ENCODE measurements at places on chromosomes 1 and 21.

DNA sequence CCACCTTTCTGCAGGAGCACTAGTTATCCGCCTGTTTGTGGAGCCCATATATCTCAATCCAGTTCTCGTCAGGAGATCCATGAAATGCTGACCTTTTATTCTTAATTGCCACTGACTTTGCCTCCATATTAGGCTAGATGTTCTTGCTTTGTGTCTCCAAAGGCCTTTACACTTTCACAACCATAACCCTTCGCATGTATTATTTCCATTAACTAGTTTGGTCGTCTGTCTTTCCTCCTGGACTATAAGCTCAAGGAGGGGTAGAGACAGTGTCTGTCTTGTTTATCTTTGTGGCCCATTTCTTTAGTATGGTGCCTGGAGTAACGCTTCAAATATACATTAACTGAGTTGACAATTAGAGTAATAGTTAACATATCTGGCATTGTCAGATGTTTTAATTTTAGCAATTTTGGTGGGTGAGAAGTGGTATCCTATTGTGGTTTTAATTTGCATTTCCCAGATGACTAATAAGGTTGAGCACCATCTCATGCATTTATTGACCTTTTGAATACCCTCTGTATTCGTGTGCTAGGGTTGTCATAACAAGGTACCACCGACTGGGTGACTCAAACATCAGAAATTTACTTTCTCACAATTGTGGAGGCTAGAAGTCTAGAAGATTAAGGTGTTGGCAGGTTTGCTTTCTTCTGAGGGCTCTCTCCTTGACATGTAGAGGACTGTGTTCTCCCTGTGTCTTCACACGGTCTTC, 21.7 kb upstream of the IL12RB2 start:
- no peak for DNase-seq

DNA sequence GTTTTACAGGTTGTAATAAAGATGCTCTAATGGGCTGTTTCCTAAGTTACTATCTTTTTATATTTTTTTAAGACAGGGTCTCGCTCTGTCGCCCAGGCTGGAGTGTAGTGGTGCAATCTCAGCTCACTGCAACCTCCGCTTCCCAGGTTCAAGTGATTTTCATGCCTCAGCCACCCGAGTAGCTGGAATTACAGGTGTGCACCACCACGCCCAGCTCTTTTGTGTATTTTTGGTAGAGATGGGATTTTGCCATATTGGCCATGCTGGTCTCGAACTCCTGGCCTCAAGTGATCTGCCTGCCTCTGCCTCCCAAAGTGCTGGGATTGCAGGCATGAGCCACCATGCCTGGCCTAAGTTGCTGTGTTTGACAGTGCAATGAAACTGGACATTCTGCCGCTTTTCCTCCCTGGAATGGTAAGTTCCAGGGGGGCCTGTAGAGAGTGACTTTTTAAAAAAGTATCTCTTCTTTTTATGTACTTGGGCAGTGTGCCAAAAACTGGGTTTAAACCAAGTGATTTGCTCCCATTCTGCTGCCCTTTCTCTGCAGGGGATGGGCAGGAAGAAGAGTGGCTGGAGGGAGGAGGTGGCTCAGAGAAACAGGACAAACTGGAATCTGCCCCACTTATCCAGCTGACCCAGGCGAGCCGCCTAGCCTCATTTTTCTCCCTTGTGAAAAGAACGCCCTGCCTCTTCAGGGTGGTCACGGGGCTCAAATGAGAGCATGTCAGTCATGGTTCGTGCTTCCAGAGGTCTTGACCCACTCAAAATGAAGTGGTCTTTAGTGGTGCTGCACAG, 2.3 kb downstream of the SLC37A1 start:
- peak; percentile 90 for DNase-seq

DNA sequence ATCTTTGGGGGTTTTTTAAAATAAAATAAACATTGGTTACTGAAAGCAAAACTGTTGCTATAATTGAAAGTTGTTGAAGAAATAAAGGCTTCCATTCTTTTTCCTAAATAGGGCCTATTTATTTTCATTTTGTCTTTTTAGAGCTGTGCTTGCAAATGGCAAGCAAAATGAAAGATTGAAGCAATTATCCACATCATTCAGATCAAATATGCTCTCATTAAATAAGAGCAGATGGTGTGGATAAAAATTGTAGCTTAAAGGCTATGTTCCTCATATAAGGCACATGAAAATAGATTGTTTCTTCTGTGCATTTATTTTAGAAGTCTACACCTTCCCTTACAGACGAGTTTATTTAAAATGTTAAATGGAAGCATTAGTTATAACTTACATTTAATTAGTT, 1317.7 kb downstream of the MRPL39 start:
- no peak for DNase-seq

DNA sequence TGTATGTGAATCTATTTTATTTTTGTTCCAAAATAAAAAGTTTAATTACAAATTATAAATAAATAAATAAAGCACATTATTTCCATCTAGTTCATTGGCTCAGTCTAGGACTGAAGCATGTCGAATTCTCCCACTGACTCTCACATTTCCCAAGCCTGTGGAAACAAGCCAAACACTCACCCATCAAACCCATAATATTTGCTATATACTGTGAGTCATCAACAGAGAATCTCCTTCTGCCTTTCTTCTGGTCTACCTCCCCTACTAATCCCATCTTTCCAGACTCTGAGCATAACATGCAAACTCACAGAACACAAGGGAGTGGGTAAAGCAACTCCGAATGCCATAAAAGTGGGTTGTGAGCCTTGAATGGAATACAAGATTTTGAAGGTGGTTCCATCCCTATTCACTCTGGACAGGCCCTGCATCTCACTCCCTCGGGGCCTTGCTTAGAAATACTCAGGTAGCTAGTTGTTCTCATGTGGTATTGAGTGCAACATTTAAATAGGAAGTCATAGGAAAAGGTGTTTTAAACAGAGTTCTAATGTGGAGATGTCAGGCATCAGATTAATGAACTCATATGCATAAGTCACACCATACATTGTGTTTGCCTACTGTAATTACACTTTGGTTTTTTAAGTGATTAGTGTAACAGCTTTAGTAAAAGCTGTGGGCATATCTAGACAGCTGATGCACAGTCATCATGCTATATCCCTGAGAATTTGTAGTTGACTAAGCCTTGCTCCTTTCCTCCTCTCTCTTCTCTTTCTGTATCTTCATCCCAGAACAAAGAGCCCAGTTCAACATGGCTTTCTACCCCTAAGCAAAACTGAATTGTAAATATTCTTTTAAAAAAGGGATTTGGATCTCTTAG, 47.0 kb downstream of the F5 start:
- peak; percentile 6 for DNase-seq

DNA sequence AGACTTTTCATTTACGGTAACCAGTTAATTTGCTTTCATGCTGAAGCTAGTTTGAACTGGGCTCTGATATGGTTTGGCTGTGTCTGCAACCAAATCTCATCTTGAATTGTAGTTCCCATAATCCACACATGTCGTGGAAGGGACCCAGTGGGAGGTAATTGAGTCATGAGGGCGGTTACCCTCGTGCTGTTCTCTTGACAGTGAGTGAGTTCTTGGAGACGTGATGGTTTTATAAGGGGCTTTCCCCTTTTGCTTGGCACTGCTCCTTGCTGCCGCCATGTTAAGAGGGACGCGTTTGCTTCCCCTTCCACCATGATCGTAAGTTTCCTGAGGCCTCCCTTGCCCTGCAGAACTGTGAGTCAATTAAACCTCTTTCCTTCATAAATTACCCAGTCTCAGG, 10.3 kb upstream of the FHAD1 start:
- DNase-seq = no peak

- DNase-seq = no peak
Measured at GRCh38 chr1:206666031-206666561, 18.6 kb upstream of the MAPKAPK2 start.

DNA sequence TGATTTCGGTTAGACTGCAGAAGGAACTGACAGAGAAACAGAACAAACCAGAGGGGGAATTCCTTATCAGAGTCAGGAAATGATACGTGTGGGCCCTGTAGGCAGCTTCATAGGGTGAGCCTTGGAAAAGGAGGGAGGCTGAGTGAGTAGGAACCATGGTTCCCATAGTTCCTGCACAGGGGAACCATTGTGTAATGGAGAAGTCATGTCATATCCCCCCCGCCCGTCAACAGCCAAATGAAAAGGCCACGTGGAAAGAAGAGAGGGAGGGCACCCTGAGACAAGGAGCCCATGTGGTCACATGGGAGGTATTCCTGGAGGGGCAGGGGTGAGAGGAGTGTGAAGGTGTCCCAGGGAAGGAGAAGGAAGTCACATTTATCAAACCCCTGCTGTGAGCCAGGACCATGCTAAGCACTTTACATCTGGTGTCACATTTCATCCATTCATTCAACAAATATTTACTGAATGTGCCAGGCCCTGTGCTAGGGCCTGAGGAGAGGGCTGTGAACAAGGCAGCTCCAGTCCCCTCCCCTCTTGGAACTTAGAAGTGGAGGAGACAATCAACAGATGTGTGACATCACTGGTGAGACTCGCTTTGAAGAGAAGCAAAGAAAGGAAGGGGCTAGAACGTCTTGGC, 15.7 kb upstream of the FGR start:
- no peak for DNase-seq

GRCh38 chr1:55928576-55928975, 650.8 kb downstream of the PLPP3 start:
- no peak for DNase-seq

- DNase-seq = no peak
Measured at GRCh38 chr21:25885405-25885804, 150.6 kb downstream of the GABPA start.

DNA sequence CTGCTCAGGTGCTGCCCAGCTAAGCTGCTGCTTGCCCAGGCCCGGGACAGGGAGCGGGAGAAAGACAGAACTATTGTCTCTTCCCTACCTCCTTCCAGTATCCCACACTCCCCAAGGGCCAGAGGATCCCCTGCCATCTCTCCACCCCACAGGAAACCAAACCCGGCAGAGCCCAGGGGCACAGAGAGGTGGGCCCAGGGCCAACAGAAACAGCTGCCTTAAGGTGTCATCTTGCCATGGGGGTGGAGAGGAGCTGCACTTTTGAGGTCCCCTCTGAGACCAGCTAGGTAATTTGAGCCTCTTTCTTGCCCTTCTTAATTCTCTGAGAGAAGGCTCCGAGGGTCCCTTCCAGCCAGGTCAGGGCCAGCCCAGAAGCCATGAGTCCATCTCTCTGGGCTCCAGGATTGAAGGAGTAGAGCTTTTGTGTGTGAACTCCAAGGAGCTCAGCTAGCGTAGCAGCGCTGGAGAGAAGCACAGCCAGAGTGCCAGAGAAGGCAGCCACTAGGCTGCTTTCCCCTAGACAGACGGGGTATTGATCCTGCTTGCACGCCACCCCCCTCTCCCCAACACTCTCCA, 9.7 kb upstream of the GPR61 start:
- DNase-seq = no peak

DNA sequence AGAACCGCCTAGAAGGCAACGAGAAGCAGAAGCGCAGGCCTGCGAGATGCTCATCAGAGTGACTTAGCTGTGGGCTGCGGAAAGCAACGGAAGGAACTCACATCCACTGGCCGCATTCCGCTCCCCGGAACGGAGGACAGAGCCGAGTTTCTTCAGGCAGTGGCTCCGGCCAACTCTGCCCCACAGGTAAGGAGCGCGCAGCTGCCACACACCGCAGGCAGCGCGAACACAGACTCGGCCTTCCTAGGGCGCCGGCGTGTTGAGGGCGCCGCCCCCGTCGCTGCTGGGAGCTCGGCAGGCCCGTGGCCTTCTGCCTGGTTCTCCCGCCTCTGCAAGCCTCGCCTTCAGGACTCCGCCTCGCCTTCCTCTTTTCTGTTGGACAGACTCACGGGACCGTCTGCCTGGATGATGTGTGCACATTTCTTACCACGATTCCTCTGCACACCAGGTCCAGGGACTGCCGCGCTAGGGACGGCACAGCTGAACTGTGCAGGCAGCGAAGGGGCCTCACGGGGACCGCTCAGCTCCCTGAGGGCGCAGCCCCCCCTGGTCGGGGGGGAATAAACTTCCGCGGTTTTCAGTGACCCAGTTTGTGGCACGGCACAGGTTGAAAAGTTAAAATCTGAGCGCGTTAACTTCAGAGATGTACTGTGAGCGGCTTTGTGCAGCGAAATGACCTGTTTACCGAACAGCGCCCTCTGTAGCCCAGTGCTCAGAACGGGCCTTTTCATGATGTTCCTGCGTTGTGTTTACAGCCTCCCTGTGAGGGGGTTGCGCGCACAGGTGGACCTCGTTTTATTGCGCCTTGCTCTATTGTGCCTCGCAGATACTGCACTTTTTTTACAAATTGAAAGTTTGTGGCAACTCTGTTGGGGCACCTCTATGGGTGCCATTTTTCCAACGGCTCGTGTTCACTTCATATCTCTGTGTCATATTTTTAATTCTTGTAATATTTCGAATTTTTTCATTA, 15.8 kb downstream of the TCP10L start:
- DNase-seq = peak; percentile 94

GRCh38 chr1:54569339-54569738, 21.3 kb downstream of the ACOT11 start:
- no peak for DNase-seq

GRCh38 chr1:245074232-245074747, 80.5 kb upstream of the KIF26B start:
- peak; percentile 37 for DNase-seq

GRCh38 chr1:216723274-216723780, at the start of gene ESRRG:
Gene ESRRG, minus strand, starts transcription at chr1:216723429. Its CDS starts 130 bp downstream, at chr1:216723299.
- peak; percentile 87 for DNase-seq

DNA sequence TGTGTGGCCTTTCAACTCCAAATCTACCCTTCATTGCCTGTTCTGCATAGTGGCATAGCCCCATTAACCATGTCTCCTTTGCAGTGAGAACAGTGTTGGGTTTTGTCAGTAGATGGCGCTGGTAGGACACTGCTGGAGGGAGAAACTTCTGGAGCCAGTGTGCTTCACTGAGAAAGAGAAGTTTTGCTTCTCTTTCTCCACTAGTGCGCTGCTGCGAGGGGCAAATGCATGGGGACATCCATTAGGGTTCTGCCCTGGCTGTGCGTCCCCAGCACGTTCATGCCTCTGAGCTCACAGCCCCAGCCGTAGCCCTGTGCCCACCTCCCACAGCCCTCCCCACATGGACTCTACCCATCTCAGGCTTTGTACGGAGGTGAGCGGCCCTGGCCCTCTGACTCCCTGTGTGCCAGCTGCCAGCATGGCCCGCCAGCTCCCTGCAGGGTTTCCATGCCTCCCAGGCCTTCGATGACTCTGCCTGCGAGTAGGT, 53.1 kb downstream of the RIMS3 start:
- DNase-seq = peak; percentile 92

DNA sequence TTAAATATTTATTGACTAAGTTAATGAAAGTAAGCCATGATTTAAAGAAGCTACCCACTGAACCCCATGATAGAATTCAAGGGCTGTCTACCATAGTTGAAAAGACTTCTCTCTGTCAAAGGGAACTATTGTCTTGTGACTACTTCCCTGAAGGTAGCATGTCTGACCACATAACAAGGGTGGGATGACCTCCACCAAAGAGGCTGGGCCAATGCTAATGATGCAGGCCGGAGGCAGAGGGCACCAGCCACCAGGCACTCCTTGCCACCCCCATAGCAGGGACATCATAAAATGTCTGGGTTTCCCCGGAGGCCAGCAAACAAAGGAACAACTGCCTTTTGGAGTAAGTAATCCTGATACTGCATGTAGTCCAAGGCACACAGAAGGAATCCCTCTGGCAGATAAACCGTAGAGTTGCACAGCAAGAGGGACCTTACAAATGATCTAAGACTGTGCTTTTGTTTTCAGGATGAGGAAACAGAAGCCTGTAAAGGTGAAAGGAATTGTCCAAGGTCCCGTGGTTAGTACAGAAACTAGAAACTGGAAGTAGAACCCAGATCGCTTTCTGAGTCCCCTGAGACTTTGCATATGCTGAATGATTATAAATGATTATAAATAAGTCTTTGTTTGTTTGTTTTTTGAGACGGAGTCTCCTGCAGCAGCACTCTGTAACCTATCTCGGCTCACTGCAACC, 33.5 kb upstream of the ITPKB start:
- no peak for DNase-seq

Measured in eye (tissue), 1 donor.